ENCODE measurements at places on chromosomes 2 and 18.

DNA sequence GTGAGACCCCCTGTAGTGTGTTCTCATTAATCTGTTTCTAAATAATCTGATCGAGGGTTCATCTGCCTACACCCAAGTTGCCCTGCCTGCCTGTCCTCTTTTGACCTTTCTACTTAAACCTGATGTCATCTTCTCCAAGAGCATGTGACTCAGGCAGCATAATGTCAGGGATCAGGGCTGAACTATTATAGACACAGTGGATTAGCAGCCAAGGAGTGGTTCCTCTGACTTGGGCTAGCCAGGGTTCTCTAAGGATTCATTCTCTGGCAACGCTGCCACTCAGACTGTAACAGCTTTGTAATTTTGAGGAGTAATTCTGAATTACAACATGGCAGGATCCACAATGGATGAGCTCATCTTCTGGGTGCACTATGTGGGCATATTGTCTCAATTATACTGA lies 124.0 kb downstream of the MDH1 start:
- DNase-seq: no peak

DNA sequence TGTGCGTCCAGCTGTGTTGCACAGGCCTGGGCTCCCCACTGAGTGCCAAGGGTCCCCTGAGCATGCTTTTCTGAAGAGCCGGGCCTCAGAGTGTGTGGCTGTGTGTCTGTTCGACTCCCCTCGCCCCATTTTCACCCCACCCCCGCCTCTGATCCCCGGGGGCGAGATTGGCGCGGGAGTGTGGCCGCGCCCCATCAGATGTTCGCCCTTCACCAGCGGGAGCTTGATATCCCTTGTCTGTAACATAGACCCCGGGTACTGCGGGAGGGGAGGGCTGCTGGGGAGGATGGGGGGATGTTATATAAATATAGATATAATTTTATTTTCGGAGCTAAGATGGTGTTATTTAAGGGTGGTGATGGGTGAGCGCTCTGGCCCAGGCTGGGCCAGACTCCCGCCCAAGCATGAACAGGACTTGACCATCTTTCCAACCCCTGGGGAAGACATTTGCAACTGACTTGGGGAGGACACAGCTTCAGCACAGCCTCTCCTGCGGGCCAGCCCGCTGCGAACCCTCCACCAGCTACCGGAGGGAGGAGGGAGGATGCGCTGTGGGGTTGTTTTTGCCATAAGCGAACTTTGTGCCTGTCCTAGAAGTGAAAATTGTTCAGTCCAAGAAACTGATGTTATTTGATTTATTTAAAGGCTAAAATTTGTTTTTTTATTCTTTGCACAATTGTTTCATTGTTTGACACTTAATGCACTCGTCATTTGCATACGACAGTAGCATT lies 1.5 kb downstream of the RHOB start:
- no peak for DNase-seq

- DNase-seq: no peak
Measured at GRCh38 chr2:188322569-188323551, 31.2 kb downstream of the GULP1 start.

DNA sequence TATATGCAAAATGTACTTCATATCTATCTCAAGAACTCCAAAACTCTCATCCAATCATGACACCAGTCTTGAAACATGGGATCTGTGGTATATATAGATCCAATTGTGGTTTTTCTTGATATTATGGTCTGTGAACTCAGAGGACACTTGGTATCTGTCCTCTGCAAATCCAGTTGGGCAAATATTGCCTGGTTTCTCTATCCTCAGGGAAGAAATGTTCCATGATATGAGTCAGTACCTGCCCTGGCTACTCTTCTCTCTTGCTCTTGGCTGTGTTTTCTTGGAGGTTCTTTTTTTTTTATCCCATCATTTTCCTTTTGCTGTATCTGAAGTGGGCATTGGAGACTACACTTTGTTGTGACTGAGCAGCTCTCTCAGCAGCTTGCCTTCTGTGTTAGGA lies 10.9 kb downstream of the NBEAL1 start:
- no peak for DNase-seq

DNA sequence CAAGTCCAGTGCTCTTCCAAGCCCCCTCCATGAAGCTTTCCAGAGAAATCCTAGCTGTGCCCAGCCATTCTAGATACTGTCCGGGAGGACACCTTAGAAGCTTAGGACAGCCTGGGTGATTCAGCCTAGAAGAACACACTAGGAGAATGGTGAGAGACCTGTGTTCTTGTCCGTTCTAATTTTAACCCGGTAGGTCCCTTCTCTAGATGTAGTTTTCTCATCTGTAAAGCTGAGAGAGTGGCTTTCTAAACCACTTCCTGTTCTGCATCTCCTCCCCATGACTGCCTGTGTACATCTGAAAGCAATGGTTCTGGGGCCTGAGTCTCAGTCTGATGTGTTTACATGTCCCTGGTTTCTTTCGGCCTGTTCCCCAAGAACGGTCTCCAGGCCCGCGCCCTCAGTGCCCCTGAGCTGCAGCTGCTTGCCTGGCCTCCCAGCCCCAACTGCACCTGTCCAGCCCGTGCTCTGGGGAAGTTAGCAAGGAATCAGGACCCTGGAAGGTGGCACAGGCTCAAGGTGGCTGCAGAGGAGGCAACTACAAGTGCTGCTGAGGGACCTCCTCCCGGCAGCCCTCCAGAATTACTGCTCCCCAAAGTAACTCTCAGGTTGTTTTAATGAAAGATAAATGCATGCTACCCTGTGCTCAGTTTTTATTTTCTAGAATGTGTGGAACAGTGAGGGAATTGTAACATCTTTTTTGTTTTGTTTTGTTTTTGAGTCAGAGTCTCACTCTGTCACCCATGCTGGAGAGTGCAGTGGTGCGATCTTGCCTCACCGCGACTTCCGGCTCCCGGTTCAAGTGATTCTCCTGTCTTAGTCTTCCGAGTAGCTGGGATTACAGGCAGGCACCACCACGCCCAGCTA lies 105.9 kb downstream of the LBH start:
- peak; percentile 67 for DNase-seq

DNA sequence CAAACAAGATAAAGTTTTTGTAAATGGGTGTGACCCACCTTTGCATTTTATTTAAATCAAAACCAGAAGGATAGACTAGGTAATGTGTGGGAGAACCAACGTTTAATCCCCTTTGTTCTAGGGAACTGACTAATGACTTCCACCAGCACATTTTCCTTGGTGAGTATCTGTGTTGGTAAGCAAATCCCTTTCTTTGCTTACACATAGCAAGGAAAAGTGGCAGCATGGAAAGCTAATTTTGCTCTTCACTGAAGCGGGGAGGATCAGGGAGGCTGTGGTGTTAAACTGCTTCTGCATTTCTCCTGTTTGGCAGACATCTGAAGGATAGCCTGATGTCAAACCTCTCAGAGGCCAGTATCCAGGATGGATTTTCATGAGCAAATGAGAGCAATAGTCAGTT lies 331.1 kb downstream of the PTPRM start:
- DNase-seq: no peak

DNA sequence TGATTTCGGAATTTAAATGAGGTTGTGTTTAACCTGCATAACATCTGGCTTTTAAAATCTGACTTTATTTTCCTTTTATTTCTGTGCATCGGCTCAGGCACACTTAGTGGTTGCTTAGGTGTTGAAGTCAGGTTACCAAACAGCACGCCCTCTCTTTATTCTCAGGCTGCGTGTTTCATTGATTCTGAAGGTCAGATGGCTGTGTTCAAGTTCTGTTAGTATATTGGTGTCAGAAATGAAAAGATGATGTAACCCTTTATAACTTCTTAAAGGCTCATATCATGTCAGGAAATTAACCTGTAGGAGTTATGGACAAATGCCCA lies 246.5 kb downstream of the LDLRAD4 start:
- no peak for DNase-seq

- DNase-seq: peak; percentile 76
Measured at GRCh38 chr2:222912117-222912516, 51.3 kb downstream of the ACSL3 start.

DNA sequence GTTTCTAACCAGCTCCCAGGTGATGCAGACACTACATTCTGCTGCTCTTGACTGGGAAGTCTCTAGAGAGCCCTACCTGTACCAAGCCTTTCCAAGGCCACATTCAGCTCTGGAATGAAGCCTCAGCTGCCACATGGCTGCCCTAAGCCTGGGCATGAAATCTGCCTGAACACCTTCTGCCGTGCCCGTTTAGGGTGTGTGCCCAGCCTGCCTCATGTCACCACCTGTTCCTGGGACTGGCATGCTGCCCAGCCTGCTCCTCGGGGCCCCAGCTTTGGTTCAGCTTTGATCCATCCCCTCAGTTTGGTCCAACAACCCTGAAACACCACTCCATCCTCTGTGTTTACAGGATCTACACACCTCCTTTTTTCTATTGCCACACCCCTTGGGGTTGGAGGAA lies 210.9 kb downstream of the L3MBTL4 start:
- DNase-seq: no peak

GRCh38 chr2:97707362-97708047 lies 5.9 kb upstream of the ZAP70 start:
- DNase-seq: no peak
